Gastroesophageal sphincter (tissue), 4 donors: ENCODE measurements at places on chromosomes 13 and 19. TPM values are rescaled to one million over a fixed set of nuclear protein-coding genes. Genes with fewer than 3 reads are reported as not detected.

CNOT3 gene
- 14.7 TPM for total RNA-seq

AP1M2 gene
- total RNA-seq: not detected

CGB2 gene
- total RNA-seq: not detected

PLK5 gene
- total RNA-seq: not detected

FFAR2 gene
- total RNA-seq: not detected

PSG1 gene
- total RNA-seq: 0.12 TPM

DNA sequence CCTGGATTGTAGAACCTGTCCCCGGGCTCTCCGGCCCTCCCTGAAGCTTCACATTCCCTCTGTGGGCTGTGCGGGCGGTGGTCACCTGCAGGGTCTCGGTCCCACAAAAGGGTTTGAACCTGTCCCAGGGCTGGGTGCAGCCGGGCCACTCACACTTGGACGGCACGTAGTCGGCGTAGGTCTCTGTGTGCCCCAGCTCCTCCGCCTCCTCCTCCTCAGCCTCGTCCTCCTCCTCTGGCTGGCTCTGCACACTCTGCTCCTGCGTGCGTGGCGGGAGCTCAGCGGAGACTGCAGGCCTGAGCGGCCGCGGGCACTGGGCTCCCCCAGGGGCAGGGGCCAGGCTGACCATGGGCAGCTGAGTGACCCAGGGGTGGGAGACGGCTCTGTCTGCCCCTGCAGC lies 19.6 kb downstream of the GPX4 start:
- ATAC-seq: no peak

- no peak for ATAC-seq
These were observed 494.9 kb downstream of the GPC6 start for GRCh38 chr13:93721483-93721882.

GRCh38 chr13:25860265-25860664 lies 191.6 kb downstream of the SHISA2 start:
- ATAC-seq: no peak

DNA sequence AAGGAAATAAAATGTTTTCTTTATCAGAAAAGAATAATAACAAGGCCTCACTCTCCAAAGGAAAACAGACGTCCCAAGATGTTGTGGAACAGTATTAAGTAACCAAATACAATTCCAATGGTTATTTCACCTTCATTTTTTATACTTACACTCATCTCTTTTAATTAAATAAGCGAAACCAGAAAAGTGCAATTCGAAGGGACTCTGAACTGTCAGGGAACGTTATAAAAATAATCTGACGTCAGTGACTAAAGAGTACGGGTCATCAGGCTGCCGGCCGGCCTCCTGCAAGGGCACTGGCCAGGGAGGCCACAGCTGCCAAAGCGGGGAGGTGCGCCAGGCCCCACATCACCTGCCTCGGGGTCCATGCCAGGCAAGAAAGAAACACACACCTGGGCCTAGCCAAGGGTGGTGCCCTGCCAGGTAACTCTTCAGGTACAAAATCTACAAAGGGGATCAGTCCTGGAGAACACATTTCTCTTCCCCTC lies 61.2 kb downstream of the CDADC1 start:
- peak; percentile 35 for ATAC-seq

- ATAC-seq: no peak
These were observed 30.5 kb downstream of the MTRF1 start for GRCh38 chr13:41232578-41233480.

GRCh38 chr13:102870677-102871415 lies 25.0 kb downstream of the ERCC5 start:
- ATAC-seq: peak; percentile 61

DNA sequence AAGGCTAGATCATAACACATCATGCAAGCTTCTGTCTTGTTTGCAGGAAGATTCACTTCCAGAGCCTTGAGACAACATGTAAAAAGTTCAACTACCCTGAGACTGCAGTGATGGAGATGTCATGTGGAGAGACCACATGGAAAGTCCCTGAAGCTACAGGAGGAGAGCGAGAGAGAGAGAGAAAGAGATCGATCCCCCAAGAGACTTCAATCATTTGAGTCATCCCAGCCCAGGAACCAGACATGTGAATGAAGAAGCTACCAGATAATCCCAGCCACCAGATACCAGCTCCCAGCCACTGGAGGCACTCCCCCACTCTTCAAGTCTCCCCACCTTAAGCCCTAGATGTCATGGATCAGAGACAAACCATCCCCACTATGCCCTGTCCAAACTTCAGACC lies 10.7 kb upstream of the EVI5L start:
- no peak for ATAC-seq

DNA sequence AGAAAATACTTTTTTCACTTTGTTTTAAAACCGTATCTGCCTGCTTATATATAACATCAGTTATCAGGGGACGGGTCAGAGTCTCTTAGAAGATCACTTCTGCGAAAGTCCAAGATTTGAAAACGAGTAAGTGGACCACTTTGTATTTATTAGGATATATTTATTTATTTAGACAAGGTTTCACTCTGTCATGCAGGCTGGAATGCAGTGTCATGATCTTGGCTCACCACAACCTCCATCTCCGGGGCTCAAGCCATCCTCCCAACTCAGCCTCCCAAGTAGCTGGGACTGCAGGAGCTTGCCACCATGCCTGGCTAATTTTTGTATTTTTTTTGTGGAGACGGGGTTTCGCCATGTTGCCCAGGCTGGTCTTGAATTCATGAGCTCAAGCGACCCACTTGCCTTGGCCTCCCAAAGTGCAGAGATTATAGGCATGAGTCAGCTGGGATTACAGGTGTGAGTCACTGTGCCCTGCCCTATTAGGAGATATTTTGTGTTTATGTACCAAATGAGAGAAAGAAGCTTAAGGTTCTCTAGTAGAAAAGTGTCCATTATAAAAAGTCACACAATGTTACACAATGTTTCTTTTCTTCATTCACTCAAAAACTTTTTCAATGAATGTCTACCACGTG lies 39.5 kb downstream of the RASL11A start:
- ATAC-seq: no peak

- ATAC-seq: no peak
These were observed 2.3 kb downstream of the PODNL1 start for GRCh38 chr19:13935765-13936510.

DNA sequence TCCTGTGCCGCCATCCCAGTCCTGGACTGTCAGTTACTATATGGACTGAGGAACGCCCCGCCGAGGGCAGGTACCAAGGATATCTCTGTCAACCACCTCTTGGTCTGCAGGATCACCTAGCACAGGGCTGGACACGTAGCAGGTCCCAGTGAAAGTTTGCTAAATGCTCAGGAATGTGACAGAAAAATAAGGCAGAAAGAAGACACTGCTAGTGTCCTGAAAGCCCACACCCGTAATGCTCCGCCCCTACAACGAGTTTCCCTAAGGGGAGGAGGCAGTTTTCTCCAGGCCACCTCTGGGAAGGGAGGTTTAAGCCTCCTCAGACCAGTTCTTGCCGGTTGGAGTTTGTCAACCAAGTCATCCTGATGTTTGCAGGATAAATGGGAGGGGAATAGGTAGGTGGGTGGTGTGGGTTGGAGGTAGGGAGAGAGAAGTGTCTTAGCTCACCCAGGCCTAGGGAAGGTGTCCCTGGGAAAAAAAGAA lies 1.7 kb upstream of the SERTAD3 start:
- no peak for ATAC-seq
